ENCODE measurements at places on chromosomes 16 and 17.
A peak's percentile ranks its signal among the peaks of the same experiment; 100 is the strongest.

- no peak for DNase-seq
Observed at GRCh38 chr17:29010129-29010528, 4.3 kb upstream of the SEZ6 start.

DNA sequence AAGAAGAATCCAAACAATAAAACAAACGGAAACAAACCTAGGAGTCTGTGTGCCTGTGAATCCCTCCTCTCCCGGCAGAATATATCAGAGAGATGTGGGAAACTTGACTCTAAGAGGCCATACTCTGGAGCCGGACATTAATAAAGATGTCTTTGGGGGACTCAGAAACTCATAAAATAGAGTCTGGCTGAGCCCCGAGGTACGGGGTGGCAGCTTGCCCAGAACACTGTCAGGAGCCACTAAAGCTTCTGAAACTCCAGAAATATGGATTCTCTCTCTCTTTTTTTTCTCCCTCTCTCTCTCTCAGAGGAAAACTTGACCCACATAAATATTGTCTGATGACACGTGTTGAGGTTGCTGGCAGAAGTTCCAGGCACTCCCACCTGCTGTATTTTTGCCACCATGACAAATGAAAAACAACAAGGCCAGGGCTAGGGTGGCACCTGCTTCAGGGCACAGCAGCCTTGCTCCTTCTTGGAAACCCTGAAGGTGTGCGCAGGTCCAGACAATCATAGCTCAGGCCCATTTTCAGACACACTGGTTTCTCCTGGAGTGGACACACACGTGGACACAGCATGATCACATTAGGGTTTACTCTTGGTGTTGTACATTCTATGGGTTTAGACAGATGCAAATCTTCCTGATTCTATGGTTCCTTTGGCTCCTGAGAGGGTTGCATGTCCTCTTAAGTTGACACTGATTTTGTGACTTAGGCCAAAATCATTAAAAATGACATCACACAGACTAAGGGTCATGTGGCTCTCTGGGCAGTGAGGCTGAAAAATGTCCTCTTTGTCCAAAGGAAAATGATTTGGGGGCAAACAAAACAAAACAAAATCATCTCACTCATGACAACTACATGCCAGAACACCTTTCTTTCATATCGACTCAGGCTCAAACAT lies 282.6 kb upstream of the IRX3 start:
- no peak for DNase-seq

DNA sequence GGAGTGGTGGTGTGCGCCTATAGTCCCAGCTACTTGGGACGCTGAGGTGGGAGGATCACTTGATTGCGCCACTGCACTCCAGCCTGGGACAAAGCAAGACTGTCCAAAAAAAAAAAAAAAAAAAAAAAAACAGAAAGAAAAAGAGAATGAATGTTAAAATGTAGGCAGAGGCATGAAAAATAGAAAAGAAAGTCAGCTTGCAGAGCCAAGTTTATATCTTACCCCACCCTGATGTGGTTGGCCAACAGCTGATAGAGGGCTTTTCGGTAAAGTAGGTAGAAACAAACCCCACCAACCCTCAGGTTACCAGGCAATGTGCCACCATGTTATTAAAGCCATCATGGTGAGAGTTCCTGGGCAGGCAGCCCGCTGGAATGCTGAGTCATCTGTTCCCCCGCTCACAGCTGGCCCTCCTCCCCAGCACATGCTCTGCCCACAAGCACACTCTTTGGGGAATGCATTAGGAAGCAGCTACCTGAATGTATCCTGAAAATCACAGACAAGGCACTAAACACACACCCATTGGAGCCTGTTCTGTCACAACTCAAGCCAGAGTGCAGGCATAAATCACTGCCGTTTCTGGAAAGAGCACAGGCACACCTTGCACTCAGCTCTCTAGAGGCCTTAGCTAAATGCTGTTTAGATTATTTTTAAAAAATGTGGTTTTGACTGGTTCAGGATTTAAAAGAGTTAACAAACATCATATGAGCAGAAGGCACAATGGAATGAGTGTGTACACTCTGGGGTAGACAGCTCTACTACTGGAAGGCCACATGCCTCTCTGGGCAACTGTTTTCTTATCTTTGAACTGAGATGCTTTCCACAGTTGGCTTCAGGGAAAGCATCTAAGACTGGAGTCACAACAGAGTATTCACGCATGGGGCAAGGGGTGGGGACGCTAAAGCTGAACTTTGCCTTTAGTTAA lies 128.5 kb downstream of the PARN start:
- peak; percentile 64 for DNase-seq

GRCh38 chr16:87463722-87464690 lies 28.8 kb downstream of the ZCCHC14 start:
- no peak for DNase-seq

DNA sequence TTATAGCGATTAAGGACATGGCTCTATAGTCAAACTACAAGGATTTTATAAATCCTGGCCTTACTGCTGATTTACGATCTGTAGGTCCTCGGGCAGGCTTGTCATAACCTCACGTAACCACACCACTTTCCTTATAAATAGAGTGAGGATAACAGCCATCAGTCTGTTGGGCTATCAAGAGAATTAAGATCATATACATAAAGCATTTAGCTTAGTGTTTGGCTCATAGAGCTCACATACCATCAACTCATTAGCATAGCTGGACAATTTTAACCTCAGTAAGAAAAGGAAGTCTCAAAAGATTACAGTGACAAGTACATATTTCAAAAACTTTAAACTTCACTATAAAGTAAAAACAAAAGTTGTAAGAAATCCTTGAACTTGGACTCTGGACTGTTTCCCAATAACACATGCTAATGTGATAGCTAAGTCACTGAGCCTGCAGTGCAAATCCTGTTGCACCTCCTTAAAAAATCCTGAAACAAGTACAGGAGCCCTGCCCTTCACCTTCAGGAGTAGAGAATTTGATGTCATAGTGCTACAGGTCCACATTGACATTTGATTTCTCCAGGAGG lies 20.8 kb upstream of the CLEC3A start:
- DNase-seq = no peak

- no peak for DNase-seq
Observed at GRCh38 chr16:53080345-53081031, 25.7 kb downstream of the CHD9 start.

GRCh38 chr16:79659344-79659743 lies 58.8 kb upstream of the MAF start:
- DNase-seq = no peak

- DNase-seq = peak; percentile 90
Observed at GRCh38 chr17:79192503-79193351, 118.1 kb downstream of the ENGASE start.

DNA sequence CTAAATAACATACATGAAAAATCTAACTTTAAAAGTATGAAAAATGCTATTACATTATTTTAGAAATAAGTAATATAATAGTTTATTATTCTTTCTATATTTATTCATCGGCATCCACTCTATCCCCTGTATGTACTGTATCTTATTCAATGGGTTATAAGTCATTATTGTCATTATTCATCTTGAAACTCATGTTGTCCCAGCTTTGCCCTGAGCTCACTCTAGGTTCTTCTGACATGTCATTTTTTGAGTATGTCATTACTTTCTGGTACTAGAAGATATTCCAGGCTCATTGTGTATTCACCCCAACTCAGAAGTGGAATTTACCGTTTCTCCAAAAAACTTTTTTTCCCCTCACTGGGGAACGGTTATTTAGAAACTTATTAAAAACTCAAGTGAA lies 53.0 kb upstream of the MNT start:
- no peak for DNase-seq

- no peak for DNase-seq
Observed at GRCh38 chr16:86346034-86346433, 164.3 kb upstream of the FOXF1 start.

DNA sequence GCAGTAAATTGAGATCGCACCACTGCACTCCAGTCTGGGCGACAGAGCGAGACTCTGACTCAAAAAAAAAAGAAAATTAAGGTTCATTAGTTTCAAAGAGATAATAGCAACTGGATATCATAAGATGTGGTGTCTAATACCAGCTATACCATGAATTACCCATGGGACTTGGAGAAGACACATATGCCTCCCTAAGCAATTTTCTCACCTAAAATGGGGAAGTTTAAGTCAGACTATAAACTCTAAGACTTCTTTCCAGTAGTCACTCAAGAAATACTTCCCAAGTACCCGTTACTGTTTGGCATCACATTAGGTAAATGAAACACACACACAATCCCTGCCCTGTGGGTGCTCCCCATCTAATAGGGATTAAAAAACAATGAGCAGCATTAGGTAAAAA lies 22.6 kb downstream of the SMURF2 start:
- DNase-seq = no peak

GRCh38 chr16:1950559-1950958 lies 3.9 kb downstream of the RPL3L start:
- DNase-seq = no peak

DNA sequence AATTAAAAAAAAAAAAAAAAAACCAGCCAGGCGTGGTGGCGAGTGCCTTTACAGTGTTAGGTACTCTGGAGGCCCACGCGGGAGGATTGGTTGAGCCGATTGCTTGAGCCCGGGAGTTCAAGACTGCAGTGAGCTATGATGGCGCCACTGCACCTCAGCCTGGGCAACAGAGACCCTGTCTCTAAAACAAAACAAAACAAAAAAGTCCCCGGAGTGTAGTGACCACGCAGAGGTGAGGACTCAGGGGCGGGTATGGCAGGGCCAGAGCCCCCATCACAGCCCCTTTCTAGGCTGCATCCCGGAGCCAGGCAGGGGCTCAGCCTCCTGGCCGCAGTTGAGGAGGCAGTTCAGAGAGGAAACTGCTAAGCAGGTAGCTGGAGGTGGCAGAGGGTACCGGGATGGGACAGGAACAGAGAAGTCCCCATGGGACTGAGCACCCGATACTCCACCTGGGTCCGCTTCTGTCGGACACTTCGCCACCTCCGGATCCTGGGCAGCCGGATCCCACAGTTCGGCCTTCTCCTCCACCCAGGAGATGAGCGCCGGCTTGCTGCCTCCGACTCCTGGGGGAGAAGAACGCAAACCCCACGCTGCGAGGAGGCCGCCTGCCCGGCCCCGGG lies 800 bp downstream of the ZNF747 start:
- no peak for DNase-seq

Measured in iPS DF 19.7 (cell line).